Fibroblast of lung (primary cell): ENCODE measurements at places on chromosomes 7 and 10.

DNA sequence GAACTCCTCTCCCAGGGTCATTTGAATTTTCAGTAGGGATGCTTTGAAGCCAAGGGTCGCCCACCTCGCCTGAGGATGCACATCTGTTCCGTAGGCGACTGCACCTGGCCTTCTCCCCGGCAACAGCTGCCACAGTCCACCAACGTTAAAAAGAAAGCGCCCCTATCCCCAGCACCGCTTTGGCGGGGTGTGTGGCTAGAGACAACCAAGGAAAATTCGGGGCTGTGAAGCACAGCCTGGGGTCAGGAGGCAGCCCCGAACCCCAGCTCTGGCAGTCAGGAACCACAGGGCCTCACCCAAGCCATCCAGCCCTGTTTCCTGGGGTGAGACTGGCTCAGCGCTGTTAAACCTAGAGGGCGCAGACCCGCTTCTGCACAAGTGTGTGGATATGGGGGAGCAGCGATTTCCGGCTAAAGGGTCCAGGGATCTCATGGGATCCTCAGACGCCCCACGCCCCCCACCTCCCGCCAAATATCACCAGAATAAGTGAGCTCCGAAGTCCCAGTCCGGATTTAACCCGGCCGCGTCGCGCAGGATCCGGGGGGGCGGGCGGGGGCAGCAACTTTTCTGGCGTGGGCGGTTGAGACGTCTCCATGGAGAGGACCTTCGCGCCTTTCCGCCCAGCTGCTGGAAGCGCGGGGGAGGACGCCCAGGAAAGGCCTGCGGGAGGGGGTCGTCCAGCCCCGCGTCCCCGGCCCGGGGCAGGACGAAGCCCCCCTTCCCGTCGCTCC is 822 bp downstream of the ZC3HAV1L start:
- peak; percentile 40 for DNase-seq

DNA sequence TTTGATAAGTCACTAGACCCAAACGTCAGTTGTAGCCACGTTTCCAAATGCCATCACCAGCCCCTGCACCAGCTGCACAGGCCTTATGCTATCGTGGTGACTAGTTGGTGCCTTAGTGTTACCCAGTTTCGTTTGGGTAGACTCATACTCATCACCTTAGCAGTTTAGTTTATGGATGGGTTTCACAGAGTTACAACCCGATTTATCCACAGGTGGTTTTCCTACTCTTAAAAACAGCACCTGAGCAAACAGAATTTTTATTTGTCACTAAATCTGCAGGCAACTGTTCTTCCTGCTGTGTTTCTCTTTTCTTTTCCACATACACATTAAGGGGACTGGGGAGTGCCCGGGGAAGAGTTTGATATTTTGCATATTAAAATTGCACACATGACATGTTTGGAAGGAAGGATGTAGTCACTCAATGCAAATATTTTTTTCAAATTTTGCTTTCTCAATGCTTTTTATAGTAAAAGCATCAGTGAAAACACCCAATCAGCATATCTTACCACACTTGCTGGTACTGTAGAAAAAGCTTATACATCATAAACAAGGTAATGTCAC is 41.6 kb downstream of the PDSS1 start:
- no peak for DNase-seq

DNA sequence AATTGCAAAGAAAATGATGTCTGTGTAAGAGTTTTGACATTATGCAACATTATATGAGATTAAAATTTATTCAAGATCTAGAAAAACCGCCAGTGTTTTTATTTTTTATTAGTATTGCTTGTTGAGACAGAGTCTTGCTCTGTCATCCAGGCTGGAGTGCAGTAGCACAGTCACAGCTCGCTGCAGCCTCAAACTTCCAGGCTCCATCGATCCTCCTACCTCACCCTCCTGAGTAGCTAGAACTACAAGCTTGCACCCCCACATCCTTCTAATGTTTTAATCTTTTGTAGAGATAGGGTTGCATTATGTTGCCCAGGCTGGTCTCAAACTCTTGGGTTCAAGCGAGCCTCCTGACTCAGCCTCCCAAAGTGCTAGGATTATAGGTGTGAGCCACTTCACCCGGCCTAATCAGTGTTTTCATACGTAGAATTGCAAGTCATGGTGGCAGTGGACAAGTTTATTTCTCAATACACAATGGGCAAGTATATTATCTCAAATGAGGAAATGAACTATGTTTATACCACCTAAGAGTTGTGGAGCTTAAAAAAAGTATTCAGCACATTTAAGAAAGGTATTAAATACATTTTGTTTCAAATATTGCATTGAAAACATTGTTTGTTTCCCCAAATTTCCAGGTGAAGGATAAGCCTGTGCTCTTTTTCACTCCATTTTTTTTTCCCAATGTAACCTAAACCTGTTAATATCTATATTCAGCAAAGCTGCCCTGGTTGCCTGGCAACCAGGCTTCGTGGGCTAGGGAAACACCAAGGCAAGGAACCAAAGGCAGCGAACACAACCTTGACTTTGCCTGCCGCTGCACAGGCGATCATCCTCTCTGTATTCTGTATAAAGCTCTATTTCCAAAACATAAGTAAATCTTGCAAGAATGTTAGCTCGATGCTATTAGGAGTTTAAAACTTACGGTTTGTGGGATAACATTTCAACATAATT is 163.9 kb downstream of the CACNB2 start:
- DNase-seq: no peak

DNA sequence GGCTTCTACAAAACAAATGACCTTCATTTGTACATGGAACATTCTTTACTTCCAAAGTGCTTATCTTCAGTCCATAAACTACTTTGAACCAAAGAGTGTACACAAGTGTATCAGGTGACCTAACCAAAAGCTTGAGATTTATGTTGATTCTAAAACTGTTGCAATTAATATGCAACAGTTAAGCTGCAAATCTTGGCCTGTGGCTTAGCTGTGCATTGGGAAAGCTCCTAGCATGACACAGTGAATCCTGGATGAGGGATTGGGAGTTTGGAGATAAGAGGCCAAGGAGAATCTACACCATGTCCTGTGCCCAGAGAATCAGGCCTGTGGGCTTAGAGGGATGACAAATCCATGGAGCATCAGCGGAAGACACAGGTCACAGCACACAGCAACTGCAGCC is 105.2 kb upstream of the GSDME start:
- DNase-seq: no peak
